A549 treated with CORT108297 at 1 μM for 4 hours (cell line): ENCODE measurements at places on chromosomes 2 and 18. TPM values are rescaled to one million over a fixed set of nuclear protein-coding genes. Genes with fewer than 3 reads are reported as not detected.

Gene MARCO
- 0.05 to 0.09 TPM (median 0.09 TPM) in 4 of 5 replicates, not detected in the other for total RNA-seq

Gene RGPD3
- total RNA-seq: 0.12 to 0.20 TPM (median 0.16 TPM) in 5 replicates

Gene DPYSL5
- 3.8 to 6.8 TPM (median 5.0 TPM) in 5 replicates for total RNA-seq

Gene AGXT
- total RNA-seq: not detected in 5 replicates

Gene TMEM169
- 0.18 to 0.42 TPM (median 0.34 TPM) in 5 replicates for total RNA-seq

Gene BCL2
- total RNA-seq: 0.41 to 0.74 TPM (median 0.57 TPM) in 5 replicates
